Activated gamma-delta T cell treated with Interleukin-2 at 50 U/mL for 16 hours (primary cell): ENCODE measurements at places on chromosomes 1 and 21.

DNA sequence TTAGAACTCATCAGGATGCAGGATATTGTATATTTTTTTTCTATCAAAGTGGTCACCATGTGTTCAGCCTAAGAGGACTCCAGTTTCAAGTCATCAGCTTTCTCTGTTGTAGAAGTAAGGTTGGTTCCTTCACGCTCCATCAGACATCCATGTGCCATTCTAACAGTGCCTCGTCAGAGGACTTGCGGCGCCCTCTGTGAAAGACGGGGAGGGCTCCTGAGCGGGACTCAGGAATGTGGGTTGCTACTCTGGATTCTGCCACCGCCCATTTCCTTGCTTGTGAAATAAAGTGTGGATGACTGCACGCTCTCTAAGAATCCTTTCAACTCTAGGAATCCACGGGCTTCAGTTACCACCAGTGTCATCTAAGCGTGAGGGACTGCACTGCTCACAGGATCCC, 593.5 kb downstream of the KIF26B start:
- no peak for DNase-seq

DNA sequence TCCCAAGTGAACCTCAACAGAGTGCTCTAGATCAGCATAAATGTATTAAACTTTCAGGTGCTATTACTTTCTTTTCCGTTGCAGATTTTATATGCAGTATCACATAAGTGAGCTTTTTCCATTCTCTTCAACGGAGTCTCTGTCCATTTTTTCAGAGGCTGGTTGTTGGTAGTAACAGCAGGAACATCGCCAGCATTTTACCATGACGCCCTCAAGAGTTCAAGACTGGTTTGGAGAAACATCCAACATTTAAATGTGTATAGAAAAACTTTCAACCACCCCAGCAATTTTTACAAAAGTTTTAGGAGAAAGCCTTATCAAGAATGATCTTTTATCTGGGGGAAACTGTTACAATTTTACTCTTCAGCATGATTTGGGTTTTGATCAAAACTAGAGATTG, 117.0 kb downstream of the TGFB2 start:
- DNase-seq: no peak

GRCh38 chr21:16642353-16642752, 870.5 kb upstream of the CXADR start:
- DNase-seq: no peak

DNA sequence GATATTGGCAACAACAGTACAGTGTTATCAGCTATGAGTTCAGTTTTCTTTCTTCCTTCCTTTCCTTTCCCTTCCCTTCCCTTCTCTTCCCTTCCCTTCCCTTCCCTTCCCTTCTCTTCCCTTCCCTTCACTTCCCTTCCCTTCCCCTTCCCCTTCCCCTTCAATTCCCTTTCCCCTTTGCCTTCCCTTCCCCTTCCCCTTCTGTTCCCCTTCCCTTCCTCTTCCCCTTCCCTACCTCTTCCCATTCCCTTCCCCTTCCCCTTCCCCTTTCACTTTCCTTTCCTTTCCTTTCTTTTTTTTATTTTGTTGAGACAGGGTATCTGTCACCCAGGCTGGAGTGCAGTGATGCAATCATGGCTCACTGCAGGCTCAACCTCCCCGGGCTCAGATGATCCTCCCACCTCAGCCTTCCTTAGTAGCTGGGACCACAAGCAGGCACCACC, 72.3 kb upstream of the CAPZB start:
- DNase-seq: no peak

DNA sequence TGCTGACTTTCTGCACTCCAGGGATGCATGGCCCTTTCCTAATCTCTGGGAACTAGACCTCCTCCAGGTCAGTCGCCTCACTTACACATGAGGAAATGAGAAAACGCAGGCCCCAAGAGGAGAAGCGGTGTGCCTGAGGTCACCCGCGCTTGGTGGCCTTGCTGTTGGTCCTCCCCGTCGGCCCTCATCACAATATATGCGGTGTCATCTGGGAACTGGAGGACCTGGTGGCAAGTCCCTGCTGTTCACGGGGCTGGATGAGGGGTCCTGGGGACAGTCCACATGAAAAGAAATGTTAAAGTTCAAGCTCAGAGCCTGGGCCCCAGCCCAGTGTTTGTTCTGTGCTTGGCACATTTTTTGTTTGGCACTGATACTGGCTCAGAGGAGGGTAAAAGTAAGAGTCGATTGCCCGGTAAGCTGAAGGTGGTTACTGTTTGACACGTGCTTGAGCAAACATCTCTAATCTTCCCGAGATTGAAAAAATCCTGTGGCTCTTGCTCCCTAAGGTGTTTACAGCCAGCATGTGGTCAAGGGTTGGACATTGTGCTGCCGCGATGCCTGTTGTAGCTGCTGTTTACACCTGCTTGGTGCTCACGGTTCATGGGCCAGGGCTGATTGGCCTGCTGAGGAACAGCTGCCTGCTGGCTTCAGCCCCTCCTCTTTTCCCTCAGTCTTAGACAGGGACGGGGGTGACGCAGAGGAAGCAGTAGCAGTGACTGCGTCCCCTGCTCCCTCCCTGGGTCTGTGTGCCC, 5.2 kb downstream of the COQ8A start:
- DNase-seq: no peak

DNA sequence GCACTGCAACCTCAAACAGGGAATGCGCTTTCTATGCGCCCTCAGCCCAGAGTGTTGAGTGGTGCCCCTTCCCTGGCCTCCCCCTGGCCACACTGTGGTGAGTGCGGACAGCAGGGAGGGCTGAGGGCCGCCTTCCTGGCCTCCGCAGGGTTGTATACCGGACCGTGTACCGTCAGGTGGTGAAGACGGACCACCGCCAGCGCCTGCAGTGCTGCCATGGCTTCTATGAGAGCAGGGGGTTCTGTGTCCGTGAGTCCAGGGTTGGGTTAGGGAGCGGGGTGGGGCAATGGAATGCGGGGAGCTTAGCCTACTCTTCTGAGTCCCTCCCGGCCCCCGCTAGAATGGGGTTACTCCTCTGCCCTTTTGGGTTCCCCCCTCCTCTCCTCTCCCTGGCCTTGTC, 11.7 kb downstream of the PEAR1 start:
- DNase-seq: no peak

DNA sequence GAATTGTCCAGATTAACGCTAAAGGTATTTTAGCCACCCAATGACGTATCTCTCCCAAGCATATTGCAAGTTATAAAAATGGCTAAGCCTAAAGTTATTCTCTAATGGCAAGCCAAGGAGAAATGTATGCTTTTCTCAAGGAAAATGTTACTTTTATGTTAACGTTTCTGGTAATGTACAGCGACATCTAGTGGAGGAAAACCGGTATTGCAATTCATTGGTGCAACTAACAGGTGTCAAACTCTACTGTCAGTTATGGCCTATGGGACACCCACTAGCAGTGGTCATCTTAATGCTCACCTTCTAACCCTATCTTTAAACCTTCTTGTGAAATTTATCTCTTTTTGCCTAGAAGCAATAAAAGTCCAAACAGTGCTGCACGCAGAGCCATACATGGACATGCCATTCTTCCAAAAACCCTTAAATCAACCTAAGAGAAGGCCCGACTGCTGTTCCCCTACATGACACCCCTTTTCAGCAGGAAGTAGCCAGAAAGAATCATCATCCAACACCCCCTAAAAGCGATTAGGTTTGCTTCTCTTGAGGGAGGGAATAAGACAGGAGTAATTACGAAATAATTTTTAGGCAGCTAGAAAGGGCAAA, 68.7 kb upstream of the LRIF1 start:
- peak; percentile 34 for DNase-seq

DNA sequence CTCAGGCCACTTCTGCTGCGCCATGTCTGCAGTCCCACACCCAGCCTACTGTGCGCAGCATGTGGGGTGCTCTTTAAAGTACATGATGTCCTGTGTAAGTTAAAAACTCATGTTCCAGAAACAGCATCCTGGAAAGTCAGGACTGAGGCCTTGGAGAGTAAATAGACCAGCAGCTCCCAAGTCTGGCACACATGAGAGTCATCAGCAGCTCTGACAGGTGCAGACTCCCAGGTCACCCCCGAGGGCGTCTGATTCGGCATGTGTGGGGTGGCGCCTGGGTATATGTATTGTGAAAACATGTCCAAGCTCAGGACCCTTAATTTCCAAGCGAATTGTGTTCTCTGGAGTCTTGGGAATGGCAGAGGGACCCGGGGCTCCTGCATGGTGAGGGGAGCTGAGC, 120.1 kb upstream of the RUNX3 start:
- DNase-seq: no peak

DNA sequence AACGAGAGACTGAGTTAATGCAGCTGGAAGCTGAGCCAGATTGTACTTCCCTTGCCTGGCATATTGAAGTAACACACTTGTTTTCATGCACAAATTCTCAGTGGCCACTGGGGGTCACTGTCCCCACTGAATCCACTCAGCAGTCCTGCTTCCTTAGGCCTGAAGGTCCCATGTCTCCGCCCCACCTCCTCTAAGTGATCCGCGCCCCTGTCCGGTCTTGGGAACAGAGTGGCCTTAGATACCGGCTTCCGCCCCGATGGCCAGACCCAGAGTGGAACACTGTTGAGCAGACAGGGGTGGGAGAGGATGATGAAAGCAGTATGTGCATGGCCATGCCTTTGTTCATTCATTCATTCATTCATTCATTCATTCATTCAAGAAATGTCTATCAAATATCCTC, 34.8 kb downstream of the CHAF1B start:
- DNase-seq: peak; percentile 45
